Hippocampal formation (tissue), 2 donors: ENCODE measurements at places on chromosomes 7 and 10.

GRCh38 chr10:43227911-43228782 is 38.7 kb downstream of the RASGEF1A start:
- no peak for DNase-seq

GRCh38 chr10:103636492-103636891 is 143.0 kb downstream of the NEURL1 start:
- DNase-seq = no peak

DNA sequence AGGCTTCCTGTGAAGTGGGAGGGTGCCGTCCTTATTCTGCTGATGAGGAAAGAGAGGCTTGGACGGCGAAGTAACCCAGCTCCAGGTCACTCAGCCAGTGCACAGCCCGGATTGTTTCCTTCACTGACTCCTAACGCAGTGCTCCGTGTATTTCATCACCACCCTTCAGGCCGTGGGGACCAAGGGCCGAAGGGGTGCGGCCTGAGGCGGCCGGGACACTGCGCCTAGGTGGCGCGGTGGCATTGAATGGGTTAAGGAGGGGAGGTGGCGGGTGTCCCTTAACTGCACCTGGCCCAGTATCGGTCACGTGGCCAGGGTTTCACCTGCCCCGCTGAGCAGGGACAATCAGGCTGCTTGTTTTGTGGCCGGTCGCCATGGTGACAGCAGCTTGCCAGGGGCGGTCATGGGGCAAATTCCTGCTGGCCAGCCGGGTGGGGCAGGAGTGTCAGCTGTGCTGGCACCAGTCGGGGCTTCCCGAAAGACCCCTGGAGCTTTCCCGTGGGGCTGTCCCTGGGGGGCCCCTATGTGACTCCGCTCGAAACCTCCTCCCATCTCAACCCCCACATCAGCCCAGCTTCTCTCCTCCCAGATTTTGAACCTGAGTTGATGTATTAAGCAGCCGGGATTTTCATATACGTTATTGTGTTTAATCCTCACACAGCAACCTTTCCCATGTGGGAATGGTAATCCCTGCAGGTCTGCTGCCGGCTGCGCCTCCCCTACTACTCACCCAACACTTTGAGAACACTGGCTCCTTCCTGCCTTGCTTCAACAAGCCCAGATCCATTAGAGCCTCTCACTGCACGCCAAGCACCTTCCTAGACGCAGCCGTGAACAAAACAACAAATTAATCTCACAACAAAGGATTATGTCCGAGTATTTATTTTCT is 4.4 kb upstream of the ABHD11 start:
- no peak for DNase-seq

- no peak for DNase-seq
Observed at GRCh38 chr10:43808136-43808535, 159.5 kb upstream of the ZNF32 start.

- DNase-seq = no peak
Observed at GRCh38 chr10:82867056-82867455, 992.1 kb downstream of the NRG3 start.

GRCh38 chr10:3665316-3665908 is 119.6 kb downstream of the KLF6 start:
- no peak for DNase-seq

GRCh38 chr7:107966711-107967110 is 36.2 kb downstream of the LAMB1 start:
- no peak for DNase-seq
